ENCODE measurements at places on chromosomes 7 and 10.

GRCh38 chr7:92768501-92769393 lies 67.6 kb downstream of the CDK6 start:
- DNase-seq: peak; percentile 48

GRCh38 chr10:62384057-62384446 lies 9.9 kb downstream of the ZNF365 start:
- no peak for DNase-seq

DNA sequence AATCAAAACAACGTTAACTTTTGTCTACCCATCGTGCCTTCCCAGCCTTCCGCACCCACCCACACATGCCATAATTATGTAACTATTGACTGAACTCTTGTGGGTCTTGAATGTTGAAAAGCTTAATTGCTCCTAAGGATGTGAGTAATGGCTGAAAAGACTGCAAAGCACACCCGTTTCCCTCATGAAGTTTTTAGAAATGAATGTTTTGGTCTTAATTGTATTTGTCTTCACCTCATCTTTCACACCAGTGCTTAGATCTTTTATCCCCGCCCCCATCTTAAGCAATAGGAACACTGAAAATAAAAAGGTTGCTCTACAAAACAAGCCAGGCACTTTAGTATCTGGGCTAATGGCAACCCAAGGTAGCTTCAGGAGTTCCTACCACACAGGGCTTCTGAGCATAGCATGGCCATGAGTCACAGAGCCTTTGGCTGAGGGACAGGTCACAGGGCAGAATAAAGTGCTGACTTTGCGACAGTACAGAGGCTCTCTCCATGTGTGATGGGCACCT lies 690.5 kb downstream of the PARD3 start:
- DNase-seq: no peak

GRCh38 chr7:51010534-51010933 lies 227.8 kb upstream of the GRB10 start:
- no peak for DNase-seq

DNA sequence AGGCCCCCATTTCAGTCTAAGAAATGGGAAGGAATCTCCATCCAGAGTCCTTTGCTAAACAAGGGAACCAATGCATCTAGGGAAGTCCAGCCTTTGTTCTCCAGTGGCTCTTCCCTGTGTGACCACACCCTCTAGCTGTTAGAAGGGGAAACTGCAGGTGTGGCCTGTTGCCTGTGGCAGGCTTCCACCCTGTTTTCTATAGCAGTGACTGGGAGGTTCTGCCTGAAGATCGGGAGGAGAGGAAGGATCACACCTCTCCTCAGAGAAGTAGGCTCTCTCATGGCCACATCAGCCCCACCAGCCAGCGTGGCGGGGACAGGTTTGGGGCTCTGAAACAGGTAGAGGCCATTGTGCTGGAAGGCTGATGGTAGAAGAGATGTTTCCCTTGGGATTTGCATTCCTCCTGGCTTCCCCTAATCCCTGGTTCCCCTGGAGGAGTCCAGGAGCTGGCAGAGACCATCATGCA lies 47.7 kb upstream of the TRIM8 start:
- no peak for DNase-seq

DNA sequence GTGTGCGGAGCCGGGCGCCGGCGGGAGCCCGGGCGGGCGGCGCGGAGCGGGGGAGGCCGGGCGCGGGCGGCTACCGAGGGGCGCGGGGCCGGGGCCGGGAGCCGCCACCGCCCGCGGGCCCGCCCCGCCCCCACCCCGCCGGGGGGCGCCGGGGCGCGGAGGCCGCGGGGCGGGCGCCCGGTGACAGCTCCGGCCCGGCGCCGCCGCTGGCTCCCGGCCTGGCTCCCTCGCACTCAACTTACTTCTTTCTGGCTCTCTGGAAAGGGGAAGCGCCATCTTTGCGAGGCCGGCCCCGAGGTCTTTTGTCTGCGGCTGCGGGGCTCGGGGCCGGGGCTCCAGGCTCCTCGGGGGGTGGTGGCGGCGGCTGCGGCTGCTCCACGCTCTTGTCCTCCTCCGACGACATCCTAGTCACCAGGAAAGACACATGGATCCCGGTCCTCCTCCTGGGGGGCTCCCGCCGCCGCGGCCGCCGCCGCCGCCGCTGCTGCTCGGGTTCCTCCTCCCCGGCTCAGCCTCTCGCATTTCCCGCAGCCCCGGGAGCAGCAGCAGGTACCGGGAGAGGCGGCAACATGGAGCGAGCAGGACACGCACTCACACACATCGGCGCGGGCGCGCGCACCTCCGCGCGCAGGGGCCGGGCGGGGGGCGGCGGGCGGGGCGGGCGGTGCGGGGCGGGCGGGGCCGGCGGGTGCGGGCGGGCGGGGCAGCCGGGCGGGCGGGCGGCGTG lies at the start of gene KMT2C:
TSS of gene KMT2C (minus strand) at position 620 of the 727 bp plus-strand sequence. CDS start at position 403, 217 bp downstream.
- no peak for DNase-seq

GRCh38 chr10:60304829-60305379 lies 84.8 kb downstream of the ANK3 start:
- DNase-seq: no peak

DNA sequence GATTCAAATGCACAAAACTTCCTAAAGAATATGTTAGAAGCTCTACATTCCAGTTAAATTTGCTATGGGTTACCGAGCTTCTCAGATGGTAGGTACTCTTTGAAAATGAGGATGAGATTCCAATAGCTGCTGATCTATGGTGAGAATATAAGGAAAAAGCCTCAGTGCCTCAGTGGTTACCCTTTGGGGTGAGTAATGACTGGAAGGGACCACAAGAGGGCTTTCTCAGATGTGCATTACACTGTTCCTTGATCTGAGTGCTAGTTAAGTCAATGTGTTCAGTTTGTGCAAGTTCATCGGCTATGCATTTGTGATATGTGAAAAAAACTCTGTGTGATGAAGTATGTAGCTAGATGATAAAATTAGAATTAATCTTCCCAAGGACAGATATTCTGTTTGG lies 3.5 kb downstream of the NRCAM start:
- DNase-seq: no peak

- no peak for DNase-seq
Observed at GRCh38 chr10:69612760-69613159, 17.3 kb upstream of the FAM241B start.

All from SHP77 treated with DMSO at 0.1 percent for 48 hours (cell line).